ENCODE measurements at places on chromosomes 16 and 17.

- DNase-seq = no peak
These were observed 38.4 kb downstream of the ABAT start for GRCh38 chr16:8712589-8713361.

GRCh38 chr16:2518823-2519710 is 1.1 kb upstream of the AMDHD2 start:
- DNase-seq = no peak

GRCh38 chr17:18981642-18982424 is 22.7 kb downstream of the FAM83G start:
- peak; percentile 25 for DNase-seq

DNA sequence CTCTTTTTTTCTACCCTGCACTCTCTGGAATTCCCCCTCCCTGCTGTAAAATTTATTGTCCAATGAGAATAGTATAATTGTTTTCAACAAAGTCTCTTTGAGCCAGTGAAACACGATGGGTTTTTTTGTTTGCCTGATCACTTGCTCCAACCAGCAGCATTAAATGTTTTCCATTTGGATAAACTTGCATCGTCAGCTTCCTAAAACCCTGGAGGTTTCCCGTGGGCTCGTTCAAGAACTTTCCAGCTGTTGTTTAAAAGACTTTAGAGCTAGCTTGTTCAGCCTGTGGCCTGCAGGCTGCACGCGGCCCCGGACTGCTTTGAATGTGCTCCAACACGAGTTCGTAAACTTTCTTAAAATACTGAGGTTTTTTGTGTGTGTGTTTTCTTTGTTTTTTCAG is 14.9 kb downstream of the NAGPA start:
- no peak for DNase-seq

DNA sequence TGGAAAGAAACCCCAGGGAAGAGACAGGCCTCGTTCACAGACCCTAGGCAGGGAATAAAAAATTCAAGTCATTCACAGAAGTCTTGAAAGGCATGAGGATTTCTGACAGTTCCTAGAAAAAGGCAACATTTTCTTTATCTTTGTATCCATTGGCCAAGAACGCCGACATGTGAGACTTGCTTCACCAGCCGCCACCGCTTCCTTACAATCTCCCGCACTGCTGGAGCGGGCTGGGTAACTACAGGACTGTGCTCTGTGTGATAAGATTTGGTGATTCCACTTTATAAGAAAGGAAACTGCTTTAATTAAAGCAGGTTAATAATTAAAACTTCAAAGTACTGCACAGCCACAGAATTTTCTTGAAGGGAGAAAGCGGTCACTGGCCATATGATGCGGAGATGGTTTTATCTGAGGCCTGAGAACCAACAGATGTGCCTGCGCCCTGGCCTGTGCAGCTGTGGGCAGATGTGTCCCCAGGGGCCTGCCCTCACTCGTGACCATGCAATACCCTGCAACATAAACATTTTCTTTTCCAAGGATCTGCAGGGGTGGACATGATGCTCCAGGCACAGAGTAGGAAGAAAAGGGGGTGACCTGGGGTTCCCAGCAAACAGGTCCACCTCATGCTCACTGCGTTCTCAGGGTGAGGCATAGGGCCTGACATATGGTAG is 13.0 kb upstream of the LGALS3BP start:
- no peak for DNase-seq

GRCh38 chr16:27515874-27516353 is 33.8 kb downstream of the GTF3C1 start:
- peak; percentile 16 for DNase-seq

DNA sequence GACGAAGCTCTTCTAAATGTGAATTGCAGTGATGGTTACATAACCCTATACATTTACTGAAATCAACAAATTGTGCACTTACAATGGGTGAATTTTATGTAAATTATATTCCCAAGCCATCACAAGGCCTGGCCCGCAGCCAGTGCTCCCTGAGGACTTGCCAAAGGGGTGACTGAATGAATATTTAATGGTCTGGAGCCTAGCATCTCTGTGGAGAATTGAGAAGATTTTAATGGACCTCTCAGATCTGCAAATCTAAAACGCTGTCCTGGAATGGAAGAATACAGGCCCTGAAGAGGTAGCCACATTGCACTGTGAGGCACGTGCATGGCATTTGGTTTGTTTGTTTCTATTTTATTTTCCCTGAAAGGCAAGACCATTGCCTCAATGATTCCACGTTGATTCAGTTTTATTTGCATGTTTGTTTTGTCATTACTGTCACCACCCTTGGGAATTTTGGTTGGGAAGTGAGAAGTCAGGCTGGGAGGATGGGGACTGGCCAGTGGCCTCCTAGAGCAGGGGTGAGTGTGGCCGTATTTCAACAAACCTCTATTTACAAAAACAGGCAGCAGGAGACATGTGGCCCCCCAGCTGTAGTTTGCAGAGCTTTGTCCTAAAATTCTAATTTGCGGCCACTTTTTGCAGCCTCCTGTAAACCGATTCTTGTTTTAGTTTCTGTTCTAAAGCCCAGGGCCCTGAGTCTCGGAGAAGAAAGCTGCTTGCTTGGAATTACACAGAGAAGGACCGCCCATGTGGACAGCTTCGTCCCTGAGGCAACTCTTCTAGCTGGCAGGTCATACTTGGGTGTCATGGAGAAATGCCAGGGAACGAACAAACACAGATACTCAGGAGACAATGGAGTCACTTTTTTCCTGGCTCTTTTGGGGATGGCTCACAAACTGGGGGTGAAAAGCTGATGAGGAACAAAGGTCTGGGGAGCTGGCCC is 40.5 kb upstream of the GCSH start:
- DNase-seq = no peak

DNA sequence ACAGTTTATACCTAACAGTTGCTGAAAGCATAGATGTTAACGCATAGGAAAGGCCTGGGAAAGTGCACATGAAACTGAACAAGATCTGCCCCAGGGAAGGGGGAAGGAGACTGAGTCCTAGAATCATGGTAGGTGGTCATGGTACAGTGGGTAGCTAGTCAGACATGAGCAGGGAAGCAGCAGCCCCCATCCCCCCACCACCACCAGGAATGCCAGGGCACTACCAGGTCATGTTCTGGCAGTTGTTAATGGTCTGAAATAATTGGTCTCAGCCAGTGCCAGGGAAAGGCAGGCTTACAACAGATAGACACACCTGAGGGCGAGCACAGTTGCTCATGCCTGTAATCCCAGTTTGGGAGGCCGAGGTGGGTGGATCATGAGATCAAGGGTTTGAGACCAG is 185.2 kb downstream of the CPPED1 start:
- no peak for DNase-seq

- no peak for DNase-seq
These were observed 8.9 kb upstream of the C16orf74 start for GRCh38 chr16:85759631-85760419.

DNA sequence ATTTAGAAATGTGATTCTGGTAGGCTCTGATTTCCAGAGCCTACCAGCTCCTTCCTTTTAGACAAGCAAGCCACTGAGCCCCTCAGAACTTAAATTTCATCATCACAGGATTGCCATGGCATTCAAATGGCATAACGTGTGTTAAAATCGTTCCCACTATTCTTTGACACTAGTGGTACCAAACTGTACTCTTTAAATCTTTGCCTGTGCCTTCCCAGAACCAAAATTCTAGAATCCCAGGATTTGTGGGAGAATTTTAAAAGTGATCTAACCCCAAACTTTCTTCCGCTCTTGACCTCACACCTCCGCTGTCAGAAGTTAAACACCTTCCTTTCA is 287 bp upstream of the INTS2 start:
- DNase-seq = no peak

- no peak for DNase-seq
These were observed 356.9 kb downstream of the C16orf95 start for GRCh38 chr16:86960266-86960665.

GRCh38 chr17:43673516-43674323 is 12.0 kb upstream of the MEOX1 start:
- peak; percentile 91 for DNase-seq

DNA sequence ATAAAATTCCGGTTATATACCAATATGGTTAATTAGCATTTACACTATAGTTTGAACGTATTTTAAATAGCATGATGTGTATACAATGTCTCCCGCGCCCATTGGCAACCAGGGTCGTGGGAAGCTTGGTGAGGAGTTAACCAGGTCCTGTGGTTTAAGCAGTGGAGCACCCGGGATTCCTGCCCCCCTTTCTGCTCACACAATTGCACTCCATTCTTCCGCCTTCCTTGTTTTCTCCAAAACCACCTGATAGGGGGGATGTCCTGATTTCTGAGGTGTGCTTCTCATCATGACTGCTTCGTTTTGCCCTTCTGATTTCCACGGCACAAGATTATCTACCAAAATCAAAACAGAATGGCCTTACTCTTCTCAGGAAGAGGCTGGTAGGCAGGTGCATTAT is 35.8 kb downstream of the WIPI1 start:
- no peak for DNase-seq

DNA sequence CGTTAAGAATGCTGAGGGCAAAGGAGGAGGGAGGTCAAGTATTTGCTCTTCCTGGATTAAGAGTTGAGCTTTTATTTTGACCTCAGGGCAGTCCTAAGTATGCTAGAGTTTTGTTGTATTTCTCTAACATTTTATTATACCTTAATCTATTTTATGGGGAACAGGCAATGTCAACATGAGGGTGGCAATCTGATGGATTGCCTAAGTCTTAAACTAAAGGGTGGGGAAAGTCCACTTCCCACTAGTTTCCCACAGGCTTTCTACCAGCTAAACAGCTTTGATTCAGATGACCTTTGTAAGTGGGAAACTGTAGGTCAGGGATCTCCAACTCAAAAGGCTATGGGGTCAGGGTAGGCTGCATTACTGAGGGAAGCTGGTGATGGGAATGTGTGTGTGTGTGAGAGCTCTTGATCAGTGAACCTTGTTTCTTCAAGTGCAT is 24.9 kb downstream of the HSD17B2 start:
- peak; percentile 65 for DNase-seq

DNA sequence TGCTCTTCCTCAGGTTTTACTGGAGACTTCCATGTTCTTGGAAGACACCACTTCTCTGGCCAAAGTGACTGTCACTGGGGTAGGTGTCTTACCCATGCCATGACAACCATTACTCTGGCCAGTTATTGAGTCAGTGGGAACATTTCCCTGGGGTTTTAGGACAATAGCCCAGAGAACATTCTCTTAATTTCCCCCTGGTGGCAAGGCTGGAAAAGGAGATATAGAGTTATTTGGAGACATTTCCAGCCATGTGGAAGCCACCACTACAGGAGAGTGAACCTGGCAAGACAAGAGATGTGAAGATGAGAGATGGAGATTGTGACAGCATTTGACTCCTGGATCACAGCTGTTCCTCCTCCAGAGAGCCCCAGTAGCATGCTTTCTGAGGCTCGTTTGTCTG is 106.2 kb downstream of the CDK5R1 start:
- DNase-seq = no peak

GRCh38 chr16:89074803-89075688 is 18.6 kb upstream of the ACSF3 start:
- DNase-seq = no peak

GRCh38 chr16:3514621-3515020 is 13.8 kb downstream of the CLUAP1 start:
- DNase-seq = no peak

GRCh38 chr16:86761111-86762031 is 183.0 kb downstream of the FOXL1 start:
- peak; percentile 70 for DNase-seq

- DNase-seq = no peak
These were observed 127.4 kb upstream of the FOXF1 start for GRCh38 chr16:86382774-86383407.
